ENCODE measurements at places on chromosomes 5 and 9.

GRCh38 chr9:2362150-2362549, 259.4 kb upstream of the VLDLR start:
- DNase-seq = no peak

DNA sequence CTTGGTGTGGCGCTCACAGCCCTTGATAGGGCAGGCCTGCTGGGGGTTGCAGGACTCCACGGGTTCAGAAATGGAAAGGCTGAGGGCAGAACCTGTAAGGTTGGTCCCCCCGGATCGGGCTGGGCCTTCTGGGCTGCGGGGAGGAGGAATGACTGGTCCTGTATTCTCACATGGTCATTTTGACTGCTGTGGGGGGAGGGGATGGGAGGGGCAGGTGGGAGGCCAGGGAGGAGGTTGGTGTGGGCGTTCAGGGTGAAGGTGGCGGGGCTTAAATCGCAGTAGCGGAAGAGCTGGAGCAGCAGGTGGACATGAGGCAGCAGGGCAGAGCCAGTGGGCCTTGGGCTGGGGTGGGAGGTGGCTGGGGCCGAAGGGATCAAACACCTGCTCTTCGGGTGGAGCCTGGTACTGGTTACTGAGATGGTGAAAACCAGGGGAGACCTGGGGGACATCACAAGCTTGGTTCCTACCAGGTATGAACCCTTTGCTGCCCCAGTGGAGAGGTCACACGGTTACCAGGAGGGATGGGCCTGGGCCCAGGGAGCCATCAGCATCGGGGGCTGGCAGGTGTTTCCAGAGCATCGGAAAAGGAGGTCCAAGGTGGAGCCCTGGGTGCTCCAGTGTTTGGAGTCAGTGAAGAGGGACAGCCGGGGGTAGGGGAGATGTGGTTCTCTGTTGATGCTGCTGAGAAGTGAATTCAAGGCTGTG, 1.8 kb downstream of the MRPS2 start:
- DNase-seq = no peak

DNA sequence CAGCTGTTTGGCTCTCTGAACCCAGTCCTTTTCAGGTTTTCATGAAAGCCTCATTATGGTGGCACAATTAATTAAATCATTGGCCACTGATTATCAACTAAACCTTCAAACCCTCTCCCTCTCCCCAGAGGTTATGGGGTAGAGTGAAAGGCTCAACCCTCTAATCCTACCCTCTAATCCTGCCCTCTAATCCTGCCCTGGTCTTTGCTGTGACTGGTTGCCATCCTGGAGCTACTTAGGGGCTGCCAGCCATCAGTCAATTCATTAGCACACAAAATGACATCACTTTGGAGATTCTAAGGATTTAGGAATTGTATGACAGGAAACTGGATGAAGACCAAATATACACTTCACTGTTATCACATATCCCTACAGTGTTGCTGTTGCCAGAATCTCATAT, 36.1 kb downstream of the ANKS6 start:
- no peak for DNase-seq

DNA sequence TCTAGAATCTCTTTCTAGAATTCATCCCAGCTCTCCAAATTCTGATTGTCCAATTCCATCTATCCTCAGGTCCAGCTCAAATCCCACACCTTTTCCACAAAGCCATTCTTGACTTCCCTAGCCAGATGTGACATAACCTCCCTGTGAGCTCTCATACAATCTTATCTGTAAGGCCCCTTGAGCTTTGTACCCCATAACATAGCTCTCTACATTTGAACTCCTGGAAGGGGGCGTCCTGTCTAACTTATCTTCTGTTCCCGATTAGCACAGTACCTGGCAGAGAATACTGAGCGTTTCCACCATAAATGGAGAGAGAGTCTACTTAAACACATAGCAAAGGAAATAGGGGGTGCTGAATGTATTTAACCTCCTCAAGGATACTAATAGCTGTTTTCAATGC, 251.6 kb upstream of the RGMB start:
- DNase-seq = no peak

DNA sequence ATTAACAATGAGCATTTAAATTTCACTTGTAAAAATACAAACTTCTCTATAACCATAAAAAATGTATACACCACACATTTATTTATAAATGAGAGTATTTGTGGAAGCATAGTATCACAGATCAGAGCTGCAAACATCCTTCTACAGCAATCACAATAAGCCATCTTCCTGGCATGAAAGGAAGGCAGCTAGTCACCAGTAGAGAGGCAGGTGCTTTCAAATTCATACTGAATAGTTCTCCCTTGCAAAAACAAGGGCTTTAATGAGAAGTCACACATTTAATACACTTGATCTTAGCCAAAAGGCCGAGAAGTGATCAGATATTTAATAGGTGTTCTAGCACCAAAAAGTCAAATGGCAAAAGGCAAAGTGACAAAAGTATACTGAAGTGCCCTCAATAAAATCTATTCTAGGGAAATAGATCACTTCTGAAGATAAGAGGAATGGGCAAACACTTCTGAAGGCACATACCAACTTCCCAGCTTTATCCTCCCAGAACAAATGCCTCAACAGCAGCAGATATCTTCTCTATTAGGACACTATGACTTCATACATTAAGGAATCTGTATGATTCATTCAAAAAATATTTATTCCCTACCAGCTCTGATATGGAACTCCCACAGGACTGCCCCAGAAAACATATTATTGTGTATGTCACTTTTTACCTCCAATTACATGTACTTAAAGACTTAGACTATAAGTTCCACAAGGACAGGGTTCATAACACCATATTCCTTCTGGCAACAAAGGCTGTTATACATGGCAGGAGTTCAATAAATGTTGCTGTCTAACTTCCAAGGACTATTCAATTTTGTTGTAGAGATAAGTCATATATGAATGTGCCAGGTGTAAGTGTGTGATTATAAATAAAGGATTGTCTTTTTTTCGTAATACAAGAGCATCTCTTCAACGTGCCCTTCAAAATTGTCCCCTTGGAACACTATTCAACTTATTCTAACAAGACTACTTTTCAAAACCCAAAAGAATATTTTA, 31.7 kb downstream of the MAPKAP1 start:
- no peak for DNase-seq

GRCh38 chr5:151531581-151531980, 59.5 kb downstream of the FAT2 start:
- DNase-seq = no peak

DNA sequence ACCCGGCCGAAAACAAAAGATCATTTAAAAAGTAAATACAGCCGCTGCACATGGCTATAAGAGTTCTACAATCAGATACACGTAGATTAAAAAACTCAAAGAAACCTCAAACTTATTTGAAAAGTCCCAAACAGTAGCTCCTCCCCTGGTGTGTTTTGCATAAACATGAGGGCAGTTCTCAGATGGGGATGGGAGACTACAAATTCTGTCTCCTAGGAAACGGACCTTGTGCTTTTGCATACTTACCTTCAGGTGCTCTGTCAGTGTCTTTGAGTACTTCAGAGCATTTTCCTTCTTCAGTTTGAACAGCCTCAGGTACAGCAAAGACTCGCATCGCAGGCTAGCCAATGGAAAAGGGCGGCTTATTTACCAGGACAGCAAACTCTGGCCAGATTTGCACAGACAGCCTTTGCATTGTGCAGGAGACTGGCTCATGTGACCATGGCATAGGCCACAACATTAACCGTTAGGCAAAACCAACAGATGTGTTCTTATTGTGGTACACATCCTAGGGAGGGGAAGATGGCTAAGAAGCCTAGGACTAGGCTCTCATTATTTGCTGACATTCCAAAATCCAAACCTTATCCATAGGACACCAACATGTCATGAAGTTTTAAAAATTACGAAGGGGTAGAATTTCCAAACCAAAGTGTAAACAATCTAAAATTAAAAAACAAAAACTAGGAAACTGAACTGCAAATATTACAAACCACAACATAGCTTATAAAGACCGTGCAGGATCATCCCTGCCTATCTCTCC, 12.8 kb downstream of the LEAP2 start:
- DNase-seq = no peak

- no peak for DNase-seq
Observed at GRCh38 chr5:174723315-174723978, 935 bp upstream of the MSX2 start.
